ENCODE measurements at places on chromosomes 12 and 14. TPM values are rescaled to one million over a fixed set of nuclear protein-coding genes. Genes with fewer than 3 reads are reported as not detected.

SAMD15 gene
- 5.8 TPM for total RNA-seq

- ATAC-seq: peak; percentile 75
Observed at GRCh38 chr12:59084511-59085375, 164.4 kb upstream of the LRIG3 start.

TRPV4 gene
- total RNA-seq: 1.7 TPM

- ATAC-seq: no peak
Observed at GRCh38 chr12:6367065-6367968, 8.0 kb downstream of the SCNN1A start.

DNA sequence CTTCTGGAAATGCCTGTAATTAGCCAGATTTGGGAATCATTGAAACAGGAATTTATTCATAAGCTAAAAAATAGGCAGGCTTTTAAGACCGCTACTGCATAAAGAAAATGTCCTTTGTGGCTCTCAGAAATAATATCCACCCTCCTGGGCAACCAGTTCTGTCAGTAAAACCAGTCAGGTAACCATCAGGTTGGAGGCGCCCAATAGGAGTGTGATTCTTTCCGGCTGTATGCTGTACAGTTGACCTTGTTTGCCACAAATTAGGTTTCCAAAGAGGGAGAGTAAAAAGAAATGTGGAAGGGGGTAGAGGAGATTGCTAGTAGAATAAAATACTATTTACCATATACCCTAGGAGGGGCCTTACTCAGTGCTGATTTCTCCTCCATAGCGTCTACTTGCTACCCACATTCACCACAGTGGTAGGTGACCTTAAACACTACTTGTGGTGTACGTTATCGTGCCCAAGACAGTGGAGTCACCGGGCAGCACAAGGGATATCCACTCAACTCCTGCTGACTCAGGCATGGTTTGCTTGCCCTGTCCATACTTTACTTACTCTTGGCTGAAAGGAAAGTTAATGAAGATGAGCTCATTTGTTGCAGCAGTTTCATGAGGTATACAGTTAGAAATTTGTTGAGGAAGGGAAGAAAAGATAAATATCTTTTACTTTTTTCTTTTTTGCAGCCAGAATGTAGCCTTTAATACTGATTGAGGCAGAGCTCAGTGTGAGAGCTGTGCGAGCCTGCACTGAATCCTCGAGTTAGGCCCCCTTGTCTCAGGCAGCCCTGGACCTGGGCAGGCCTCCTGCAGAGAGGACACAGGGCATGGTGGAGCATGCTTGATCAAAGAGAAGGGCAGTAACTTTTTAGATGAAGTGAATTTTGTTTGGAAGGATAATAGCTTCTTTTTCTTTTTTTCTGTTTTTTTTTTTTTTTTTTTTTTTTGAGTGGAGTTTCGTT is 76.7 kb downstream of the DIP2B start:
- no peak for ATAC-seq

DNA sequence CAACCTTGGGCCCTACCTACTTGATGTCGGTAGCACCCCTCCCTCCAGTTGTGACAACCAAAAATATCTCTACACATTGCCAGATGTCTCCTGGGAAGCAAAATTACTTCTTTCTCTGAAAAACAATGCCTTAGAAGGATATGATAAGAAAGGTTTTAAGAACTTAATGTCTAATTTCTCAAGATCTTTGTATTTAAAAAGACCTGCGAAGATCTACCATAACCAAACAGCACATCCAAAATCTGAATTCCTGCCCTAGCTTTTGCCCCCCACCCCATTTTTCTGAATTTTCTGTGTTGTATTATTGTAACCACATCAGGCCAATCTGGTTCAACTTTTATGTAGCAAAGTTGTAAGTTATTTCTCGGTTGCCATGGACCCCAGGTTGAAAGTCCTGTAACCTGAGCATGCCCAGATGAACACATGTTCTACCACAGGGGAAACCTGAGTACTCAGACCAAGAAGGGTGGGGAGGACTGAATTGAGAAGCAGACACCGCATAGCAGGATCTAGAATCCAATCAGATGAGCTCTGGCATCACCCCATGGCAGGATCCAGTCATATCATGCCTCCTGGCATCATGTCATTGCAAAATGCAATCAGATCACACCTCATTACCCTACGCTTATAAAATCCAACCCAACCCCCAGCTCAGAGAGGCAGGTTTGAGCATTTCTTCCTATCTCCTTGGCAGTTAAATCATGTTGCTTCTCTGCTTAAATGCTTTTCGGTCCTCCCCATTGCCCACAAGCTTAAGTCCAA is 8.7 kb downstream of the TMEM253 start:
- ATAC-seq: no peak

TAS2R10 gene
- total RNA-seq: 1.8 TPM

ZBTB42 gene
- 1.1 TPM for total RNA-seq

PLEKHD1 gene
- 0.33 TPM for total RNA-seq

DNA sequence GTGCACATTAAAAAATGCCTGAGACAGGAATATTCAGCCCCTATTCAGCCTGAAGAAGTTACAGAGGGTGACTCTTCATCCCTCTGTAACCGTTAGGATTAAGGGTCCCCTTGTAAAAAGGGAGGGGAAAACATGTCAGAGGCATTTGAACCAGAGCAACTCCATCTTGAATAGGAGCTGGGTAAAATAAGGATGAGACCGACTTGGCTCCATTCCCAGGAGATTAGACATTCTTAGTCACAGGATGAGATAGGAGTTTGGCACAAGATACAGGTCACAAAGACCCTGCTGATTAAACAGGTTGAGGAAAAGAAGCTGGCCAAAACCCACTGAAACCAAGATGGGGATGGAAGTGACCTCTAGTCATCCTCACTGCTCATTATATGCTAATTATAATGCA is 19.9 kb upstream of the MDM1 start:
- ATAC-seq: no peak

GRCh38 chr14:96400495-96400894 is 8.6 kb downstream of the AK7 start:
- ATAC-seq: no peak

- no peak for ATAC-seq
Observed at GRCh38 chr12:68780731-68781130, 27.2 kb upstream of the MDM2 start.

- no peak for ATAC-seq
Observed at GRCh38 chr12:115470526-115470925, 786.6 kb upstream of the TBX3 start.

- ATAC-seq: no peak
Observed at GRCh38 chr14:98853063-98853729, 418.8 kb downstream of the BCL11B start.

DNA sequence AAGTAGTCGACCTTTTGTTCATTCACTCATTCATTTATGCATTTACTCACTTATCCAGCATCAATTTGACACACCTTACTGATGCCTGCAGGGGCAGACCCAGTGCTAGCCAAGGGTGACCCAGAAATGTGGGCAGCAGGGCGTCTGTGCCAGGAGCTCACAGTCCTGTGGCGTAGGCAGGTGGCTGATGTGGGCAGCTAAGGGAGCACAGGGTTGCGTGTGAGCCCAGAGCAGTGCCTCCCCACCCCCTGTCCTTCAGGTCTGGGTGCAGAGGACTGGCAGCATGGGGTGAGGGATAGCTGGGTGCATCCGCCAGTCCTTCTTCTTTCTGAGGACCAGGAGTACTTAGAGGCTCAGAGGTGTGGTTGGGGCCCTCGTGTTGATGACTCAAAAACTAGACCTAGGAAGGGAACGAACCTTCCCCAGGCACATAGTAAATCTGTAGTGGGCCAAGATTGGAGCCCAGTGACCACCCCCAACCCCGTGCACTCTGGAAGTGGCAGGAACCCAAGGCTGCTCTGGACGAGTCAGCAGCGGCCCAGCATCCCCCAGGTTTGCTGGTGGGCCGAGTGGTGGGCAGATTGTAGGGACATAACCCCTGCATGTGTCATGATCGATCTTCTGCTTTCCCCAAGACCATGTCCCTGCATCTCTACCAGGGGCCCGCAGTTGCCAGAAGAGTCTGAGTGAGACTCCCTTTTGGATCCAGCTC is 63.9 kb downstream of the BEGAIN start:
- ATAC-seq: no peak

DNA sequence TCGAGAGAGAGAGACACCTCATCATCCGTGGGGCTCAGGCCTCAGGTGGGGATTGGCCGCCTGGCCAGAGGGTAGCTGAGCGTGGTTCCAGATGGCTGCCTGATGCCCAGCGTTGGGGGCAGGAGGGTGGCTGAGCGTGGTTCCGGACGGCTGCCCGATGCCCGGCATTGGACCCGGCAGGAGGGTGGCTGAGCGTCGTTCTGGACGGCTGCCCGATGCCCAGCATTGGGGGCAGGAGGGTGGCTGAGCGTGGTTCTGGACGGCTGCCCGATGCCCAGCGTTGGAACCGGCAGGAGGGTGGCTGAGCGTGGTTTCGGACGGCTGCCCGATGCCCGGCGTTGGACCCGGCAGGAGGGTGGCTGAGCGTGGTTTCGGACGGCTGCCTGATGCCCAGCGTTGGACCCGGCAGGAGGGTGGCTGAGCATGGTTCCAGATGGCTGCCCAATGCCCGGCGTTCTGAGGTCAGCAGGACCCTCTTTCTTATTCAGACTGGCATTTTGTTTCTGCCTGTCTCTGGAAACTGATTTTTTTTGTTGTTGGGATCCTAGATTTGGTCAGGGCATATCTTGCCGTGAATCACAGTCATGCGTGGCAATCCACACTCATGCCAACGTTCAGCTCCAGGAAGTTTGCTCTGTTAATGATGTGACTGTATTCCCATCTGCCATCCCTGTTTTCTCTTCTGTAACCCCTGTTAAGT is 40.7 kb downstream of the GALNT9 start:
- ATAC-seq: no peak

GRCh38 chr12:106125351-106126095 is 13.2 kb downstream of the NUAK1 start:
- ATAC-seq: peak; percentile 30
